Brain microvascular endothelial cell (primary cell): ENCODE measurements at places on chromosomes 11 and 22.

GRCh38 chr22:39129081-39129480, 23.4 kb downstream of the CBX7 start:
- no peak for DNase-seq

GRCh38 chr11:71465054-71465453, 12.1 kb downstream of the NADSYN1 start:
- DNase-seq: no peak

DNA sequence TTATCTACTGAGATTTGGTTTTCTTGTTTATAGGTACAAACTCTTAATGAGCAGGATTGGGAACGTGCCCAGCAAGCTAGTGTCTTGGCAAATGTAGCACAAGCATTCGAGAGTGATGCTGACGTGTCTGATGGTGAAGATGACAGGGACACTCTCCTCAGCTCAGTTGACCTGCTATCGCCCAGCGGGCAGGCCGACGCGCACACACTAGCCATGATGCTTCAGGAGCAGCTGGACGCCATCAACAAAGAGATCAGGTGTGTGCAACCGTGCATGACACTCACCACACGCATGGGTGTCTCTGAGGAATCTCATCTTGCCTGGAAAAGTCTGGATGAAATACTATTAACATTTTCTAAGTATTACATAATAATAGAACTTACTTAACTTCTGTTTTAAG, 54.7 kb upstream of the CTTN start:
- no peak for DNase-seq

DNA sequence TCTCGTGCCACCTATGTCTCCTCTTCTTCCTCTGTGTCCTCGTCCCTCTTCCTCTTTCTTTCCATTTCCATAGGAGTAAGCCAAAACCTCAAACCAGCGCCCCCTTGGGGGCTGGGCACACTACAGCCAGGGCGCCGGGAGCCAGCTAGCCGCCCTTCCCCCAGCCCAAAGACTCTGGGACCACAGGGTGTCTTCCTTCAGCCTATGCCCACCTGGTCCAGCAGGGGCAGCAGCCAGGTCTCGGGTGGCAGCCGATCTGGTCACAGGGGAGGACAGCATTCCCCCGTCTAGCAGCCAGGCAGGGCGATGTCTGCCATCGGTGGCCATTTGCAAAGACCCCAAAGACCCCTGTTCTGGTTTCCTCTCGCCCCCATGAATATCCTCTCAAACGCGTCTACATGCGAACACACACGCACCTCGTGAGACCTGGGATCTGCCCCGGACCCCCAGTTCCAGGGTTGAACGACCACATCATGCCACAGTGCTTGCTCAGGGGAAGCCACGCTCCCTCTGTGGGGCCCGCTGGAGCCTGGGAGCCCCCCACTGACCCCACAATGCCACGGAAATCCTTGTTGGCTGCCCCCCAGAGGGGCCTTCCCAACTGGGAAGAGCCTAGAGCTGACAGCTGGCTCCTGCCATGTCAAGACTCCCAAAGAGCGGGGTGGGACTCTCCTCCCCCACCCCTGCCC, 546.0 kb upstream of the CCDC179 start:
- DNase-seq: no peak

DNA sequence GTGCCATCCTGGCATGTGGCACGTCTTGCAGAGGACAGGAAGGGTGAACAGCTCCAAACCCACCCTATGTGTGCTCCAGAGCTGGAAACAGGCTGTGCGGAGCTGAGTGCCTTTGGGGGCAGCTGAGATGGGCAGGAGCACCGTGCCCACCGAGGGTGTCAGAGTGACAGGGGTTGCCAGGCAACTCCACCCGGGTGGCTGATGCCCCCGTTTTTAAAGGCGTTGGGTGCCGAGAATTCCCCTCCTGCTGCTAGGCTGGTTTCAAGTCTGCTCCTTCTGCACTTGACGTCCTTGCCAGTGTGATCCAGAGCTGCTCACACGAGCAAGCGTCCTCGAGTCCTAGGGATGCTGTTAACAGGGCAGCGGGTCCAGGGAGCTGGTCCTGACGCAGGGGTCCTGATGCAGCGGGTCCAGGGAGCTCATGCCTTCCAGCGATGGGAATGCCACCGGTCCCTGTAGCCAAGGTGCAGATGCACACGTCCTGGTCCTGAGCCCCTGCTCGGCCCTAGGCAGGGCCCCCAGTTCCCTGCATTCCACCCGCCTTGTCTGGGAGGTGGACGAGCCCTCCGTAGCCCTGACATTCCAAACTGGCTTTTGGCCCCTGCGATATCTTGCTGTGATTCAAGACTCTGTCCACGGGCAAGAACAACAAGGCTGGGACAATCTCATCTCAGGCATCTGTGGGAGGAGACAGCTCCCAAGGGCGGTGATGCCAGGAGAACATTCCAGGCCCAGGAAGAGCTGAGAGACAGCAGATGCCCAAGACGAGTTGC, 4.9 kb downstream of the KCNQ1 start:
- DNase-seq: no peak

GRCh38 chr11:6360183-6360582, 30.1 kb upstream of the SMPD1 start:
- DNase-seq: no peak

DNA sequence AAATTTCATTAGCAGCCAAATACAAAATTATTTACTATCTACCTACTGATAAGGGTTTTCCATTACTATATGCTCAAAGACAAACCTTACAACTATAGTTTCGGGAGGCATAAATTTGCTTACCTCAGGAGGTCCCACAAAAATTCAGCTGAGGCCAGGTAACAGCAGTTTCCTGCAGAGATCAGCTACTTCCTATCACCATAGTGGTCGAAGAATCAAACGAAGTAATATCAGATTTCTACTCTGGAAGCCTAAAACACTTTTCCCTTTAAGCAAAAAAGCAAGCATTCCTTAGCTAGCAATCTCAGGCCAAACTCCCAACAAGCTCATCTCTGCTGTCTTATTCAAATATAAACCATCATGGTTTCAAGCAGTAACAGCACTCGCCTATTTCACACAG, 3.1 kb downstream of the NAP1L4 start:
- no peak for DNase-seq

- no peak for DNase-seq
Observed at GRCh38 chr22:18091478-18091877, 13.7 kb downstream of the PEX26 start.

- DNase-seq: no peak
Observed at GRCh38 chr11:112363527-112363926, 102.9 kb upstream of the PLET1 start.

DNA sequence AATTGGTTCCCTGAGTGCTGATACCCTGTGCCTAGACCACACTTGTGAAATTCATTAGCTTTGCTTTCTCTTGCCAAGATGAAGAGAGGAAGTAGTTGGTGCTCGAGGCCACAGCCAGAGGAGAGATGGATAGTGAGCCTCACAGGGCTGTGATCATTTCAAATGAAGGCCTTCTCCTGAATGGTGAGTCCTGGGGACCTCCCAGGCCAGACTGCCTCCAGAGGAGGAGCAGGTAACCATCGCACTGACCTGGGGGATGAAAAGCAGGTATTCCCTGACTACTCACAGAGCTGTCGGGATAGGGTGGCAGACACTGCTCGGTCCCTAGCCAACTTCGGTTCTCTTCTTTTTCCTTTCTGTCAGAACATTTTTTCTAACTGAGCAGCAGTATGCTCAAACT, 4.8 kb upstream of the FXYD6 start:
- DNase-seq: no peak

DNA sequence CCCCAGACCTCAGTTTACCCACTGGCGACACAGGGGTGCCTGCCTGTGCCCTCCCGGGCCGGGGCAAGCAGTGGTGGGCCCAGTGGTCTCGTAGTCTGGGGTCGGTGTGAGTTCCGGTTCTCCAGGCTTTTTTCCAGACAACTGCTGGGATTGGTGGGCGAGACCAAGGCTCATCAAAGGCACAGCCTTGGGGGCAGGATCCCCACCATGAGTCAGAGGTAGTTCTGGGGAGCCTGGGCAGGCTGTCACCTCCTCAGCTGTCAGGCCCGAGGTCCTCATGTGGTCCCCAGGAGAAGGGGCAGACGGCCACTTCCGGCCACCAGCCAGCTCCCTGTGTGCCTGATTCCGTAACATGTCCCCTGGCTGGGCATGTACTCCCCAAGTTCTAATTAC, 827 bp upstream of the MUC2 start:
- no peak for DNase-seq

DNA sequence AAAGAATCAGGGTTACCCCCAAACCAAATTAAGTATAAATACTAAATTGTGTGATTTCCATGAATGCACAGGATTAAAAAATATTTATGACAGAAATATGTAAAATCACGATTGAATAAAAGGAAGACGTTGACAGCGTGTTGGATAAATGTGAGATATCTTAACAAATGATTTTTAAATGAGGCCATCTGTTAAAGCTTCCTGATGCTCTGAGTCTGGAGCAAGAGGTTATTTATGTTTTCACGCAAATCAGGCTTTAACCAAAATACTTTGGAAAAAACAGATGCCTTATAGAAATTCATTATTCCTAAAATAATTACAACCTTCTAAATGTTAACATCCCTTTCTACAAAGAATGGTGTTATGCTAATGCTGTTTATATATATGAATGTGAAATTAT, 123.3 kb downstream of the PAX6 start:
- no peak for DNase-seq

DNA sequence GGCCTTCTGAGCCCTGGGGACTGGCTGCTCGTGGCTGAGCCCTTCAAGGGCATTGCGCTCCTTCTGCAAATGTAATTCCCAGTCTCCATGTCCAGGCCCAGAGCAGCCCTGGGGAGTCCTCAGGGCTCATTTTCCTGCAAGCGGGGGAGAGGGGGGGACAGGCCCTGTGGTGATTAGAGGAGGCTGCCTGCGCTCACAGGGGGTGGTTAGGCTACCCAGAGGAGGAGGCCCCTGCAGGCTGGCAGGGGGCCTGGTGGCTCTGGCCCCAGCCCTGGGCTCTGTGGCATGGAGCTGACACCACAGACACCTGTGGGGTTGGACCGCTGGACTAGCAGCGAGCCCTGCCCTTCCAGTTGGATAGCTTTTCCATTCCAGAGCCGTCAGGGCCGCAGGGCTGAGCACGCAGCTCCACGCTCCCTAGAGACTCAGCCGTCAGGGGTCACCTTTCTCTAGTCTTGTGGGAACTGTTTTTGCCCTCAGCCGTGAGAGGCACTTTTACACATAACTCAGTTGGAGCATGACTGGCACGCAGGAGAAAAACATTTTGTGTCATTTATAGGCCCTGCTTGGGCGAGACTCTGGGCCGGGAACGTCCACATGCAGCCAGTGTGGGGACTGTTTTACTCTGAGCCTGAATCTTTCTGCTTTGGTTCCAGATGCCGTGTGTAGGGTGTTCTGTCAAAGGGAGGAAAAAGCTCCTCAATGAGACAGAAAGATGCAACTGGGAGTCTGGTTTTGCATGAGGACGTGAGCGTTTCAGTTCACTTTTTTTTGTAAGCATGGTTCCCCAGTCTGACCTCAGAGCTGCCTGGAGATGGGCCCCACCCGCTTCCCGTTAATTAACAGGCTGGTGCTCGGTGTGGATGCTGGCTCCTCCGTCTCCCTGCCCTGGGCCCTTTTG, 58.1 kb downstream of the LRP5 start:
- peak; percentile 31 for DNase-seq

- no peak for DNase-seq
Observed at GRCh38 chr11:15519124-15519791, 404.5 kb downstream of the INSC start.

- no peak for DNase-seq
Observed at GRCh38 chr11:133977067-133977677, 20.4 kb upstream of the IGSF9B start.

- DNase-seq: no peak
Observed at GRCh38 chr11:17024924-17025323, 10.7 kb upstream of the PLEKHA7 start.

DNA sequence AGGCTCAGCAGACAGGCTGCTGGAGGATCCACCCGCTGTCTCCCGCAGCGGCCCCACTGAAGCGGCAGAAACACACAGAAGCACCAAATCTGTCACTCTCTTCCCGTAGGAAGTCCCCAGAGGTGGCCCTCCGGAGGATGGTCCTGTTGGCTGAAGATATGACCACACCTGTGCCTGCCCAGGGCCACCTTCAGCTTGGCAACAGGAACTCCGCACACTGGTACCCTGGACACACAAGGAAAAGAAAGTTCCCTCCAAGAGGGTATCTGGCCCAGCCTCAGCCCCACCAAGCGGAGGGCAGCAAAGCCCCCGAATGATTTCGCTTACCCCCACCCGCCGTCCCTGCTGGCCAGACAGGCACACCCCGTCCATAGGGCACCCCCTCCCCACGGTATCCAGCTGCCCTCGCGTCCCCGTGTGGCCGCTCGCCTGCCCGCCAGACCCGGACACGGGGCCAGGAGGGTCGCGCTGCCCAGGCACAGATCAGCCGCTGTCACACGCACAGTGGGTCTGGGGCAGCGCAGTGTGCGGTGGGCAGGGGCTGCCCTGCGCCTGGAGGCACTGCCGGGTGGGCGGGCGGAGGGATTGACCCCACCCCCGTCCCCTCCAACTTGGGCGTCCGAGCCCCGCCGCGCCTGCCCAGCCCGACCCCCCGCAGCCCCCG, 7.0 kb downstream of the RASSF7 start:
- no peak for DNase-seq

- DNase-seq: no peak
Observed at GRCh38 chr11:44572884-44573283, 7.4 kb downstream of the CD82 start.

DNA sequence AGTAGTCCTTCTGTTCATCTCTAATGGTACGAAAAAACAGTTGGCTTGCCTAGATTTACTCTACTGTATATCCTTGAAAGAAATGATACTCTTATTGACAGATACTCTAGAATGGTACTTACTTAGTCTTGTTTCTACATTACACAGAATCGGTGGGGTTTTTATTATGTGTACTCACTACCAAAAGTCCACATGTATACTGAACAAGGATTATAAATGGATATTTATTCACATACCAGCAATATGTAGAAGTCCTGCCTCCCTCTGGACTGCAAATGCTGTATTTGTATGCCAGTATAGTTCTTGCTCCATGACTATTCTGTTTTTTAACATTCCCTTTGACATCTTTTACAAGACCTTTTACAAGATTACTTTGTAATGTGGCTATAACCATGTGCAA, 13.9 kb downstream of the PCF11 start:
- DNase-seq: no peak

DNA sequence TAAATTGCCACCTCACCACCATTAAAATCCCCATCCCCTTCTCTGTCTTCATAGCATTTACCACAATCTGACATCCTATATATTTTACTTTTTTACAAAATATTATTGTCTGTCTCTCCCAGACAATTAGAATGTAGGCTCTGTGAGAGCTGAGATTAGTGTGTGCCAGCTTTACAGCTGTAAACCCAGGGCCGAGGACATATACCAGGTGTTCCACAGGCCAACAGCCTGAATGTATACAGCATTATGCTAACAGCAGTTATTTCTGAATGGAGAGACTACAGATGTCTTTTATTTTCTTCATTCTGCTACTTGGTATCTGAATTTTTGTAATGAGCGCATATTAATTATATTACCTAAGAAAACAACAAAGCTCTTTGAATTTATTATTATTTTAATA, 36.7 kb downstream of the FZD4 start:
- DNase-seq: no peak

DNA sequence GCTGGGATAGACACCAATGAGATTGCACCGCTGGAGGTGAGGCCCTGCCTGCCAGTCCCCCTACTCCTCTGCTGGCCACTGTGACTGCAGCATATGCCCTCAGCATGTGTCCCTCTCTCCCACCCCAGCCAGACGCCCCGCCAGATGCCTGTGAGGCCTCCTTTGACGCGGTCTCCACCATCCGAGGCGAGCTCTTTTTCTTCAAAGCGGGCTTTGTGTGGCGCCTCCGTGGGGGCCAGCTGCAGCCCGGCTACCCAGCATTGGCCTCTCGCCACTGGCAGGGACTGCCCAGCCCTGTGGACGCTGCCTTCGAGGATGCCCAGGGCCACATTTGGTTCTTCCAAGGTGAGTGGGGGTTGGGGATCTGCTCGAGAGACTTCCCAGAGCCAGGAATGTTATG, 5.7 kb upstream of the SMARCB1 start:
- no peak for DNase-seq
